ENCODE measurements at places on chromosomes 5 and 9.

DNA sequence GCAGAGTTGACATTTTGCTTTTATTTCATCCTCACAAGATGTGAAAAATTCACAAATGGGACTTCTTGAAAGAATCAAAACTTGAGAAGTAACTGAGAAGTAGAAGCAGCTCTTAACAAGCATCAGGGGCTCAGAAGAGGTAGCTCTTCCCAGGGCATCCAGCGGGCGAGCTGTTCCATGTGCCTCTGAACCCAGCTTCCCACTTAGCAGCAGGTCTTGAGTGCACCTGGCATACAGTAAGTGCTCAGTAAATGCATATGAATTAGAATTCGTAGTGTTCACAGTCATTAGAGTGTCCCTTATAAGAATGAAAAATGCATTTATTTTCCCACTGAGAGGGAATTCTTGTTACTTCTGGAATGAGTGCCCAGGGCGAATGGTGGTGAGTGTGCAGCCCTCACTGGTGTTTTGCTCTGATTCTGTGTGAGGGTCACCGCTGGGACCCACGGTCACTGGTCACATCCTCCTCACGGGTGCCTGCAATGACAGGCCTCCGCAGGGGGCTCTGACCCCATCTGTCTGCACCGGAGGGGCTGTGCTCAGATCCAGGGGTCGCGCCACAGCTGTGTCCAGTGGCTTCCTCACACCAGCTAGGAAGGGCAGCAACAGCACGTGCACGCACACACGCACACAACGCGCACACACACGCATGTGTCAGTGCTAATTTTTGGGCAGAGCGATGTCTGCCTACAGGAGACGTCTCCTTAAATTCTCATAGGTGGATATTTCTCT, 26.9 kb downstream of the EXOC3 start:
- DNase-seq: no peak

DNA sequence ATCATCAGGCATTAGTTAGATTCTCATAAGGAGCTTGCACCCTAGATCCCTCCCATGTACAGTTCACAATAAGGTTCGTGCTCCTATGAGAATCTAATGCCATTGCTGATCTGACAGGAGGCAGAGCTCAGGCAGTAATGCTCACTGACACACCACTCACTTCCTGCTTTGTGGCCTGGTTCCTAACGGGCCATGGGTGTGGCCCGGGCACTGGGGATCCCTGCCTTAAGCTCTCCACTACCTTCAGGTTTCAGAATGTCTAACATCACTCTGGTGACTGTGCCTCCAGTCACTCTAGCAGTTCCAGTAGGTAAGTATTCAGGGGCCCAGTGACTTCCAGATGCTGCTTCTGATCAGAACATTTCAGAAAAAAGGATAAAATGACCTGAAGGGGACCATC, 152.4 kb downstream of the LRRC70 start:
- DNase-seq: no peak

DNA sequence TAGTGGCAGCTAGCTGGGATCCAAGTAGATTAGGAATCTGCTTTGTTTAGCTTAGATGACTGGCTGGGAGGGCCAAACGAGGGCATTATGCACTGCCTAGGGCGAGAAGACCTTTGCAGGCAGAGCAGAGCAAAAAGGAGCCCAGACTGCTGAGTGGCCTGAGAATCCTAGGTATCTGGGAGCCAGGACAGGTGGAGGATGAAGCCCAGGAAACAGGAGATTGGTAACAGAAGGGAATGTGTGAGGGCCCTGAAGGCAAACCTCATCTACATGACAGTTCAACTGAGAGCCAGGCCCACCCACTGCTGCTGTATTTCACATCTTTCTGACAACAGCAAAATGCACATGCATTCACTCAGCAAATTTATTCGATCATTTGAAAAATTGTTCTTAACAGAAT, 192.3 kb downstream of the DTWD2 start:
- no peak for DNase-seq

DNA sequence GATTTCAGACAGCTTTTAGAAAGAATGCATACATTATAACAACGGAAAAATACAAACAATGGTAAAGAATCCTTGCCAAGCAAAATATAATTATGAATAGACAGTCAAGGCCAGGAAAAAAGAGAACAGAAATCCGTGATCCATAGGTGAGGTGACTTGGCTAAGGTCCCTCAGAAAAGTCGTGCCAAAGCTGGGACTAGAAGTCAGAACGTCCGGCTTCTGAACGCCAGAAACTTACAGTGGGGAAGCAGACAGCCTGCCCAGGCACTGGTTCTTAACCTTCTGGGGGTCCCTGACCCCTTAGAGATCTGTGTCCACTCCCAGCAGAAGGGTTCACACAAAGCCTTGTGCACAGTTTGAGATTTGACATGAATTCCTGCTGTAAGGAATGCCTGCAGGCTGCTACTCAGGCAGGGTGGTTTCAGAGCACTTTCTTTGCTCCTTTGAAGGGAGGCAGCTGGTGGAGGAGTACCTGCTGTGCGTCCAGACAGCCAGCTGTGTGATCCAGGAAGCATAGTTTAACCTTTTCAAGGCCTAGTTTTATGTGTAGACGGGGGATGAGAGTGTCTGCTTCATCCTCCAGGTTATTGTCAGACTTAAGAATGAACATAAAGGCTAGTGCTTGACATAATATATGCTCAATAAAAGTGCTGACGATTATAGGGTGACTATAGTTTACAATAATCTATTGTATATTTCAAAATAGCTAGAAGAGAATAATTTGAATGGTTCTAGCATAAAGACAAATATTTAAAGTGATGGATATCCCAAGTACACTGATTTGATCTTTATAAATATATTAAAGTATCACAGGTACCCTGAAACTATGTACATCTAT, 852 bp downstream of the ARHGEF37 start:
- no peak for DNase-seq

- DNase-seq: no peak
Measured at GRCh38 chr5:111839438-111839837, 82.4 kb upstream of the NREP start.

GRCh38 chr5:5953584-5954274, 424.6 kb downstream of the MED10 start:
- no peak for DNase-seq

DNA sequence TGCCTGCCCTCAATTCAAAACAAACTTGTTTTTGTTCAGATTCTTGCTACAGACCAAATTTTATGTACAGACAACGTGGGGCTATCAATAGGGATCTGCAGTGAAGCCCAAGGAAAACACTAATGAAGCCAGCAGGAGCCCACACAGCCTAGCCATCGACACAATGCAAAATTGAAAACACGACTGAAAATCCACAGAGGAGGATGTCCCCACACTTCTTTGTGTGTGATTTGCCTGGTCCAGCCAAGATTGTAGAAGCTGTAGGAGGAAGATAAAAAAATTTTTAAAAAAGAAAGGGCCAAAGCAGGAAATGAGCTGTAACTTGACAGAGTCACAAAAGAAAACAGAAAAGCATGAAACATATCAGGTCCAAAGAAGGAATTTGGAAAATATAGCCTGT, 34.8 kb downstream of the HTR4 start:
- no peak for DNase-seq

- no peak for DNase-seq
Measured at GRCh38 chr9:21964925-21965385, 29.2 kb downstream of the CDKN2A start.

DNA sequence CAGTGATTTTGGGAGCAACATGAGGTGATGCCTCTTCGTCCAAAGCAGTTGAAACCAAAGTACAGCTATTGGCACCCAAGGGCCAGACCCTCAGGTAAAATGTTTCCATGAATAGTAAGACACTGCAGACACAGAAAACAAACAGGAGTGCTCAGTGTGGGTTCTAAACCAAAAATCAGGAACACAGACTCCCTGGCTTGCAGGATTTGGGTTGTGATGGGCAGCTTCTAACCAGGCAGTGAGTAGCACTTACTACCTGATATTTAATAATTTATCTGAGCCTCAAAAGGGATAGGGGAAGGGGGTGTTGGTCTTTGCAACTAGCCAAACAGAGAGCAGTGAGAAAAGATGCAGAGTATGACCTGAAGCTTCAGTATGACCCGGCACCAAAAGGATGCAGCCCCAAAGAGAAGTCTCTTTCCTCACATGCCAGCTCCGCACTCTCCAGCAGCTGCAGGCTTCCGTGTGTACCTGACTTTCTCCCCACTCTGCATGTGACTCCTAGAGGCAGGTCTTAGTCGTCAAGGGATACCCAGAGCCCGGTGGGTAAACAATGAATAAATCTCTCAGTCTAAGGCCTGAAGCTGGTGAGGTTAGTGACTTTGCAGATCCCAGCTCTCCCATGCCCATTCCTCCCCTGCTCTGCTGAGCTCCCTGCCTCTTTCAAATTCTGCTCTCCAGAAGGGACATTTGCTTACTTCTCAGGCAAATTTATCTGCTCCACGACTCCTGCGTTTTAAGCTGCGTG, 105.4 kb upstream of the SPOCK1 start:
- peak; percentile 51 for DNase-seq

DNA sequence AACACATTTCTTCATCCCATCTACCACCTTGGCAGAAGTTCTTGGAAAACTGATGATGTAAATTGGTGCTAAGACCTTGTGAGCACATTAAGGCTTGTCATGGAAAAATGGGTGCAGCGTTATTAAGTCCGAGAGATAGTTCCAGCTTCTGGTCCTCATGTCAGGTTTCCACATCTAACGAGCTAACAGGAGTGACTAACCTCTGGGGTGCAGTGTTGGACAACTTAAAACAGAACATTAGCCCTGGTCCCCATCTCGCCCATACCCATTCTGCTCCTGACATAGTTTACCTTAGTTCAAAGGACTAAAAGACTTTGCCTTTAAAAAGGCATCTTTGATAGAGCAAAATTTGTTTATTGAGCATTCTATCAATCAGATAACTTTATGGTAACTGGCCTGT, 128.0 kb downstream of the SLC1A3 start:
- DNase-seq: peak; percentile 37

DNA sequence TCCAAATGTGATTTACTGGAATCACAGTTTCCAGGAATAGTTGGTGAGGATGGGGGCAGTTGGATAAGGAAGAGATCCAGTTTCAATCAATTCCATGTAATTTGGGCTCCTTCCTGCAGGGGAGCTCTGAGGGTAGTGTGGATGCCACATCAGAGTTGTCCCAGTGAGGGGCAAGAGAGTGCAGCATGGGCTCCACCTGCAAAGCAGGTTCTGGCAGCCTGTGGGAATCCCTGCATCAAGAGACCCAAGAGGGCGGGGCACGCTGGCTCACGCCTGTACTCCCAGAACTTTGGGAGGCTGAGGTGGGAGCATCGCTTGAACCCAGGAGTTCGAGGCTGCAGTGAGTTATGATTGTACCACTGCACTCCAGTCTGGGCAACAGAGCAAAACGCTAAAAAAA, 188.5 kb downstream of the CACNA1B start:
- no peak for DNase-seq

- peak; percentile 5 for DNase-seq
Measured at GRCh38 chr5:111401906-111402305, 110.4 kb downstream of the STARD4 start.

GRCh38 chr5:143862271-143862670, 50.3 kb downstream of the HMHB1 start:
- DNase-seq: no peak

GRCh38 chr9:86676396-86676795, 270.9 kb downstream of the GAS1 start:
- DNase-seq: no peak

DNA sequence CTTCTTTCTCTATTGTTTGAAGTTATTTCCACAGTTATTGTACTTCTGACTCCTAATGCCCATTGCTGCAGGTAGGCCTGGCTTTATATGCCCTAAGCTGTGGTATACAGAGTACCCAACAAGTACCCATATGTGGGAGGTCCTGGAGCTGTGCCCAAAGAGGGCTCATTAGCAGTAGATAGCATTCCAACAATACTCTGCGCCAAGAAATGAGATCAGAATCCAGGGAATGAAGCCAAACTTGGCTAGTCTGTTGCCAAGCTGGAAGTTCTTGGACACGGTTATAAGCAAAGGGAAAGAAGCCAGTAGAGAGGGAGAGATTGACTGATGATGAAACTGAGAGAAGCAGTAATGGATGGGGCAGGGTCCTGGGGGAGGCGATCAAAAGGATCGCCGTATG, 29.7 kb upstream of the FAM169A start:
- no peak for DNase-seq

DNA sequence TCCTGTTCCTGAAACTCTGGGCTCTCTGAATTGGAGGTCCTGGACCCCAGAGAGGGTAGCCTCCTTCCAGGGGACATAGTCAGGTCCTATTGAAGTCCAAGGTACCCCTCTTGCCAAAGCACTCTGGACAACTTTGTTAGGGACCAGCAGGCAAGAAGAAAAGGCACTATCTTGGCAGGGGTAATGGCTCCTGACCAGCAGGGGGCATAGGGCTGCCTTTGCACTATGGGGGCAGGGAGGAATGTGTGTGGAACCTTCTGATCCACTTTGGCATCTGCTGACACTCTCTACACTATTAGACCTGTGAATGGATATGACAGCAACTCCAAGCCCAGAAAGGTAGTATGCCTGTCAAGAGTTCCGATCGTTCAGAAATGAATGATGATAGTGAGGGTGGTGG, 179.0 kb upstream of the CD180 start:
- DNase-seq: no peak

- DNase-seq: no peak
Measured at GRCh38 chr5:15008476-15008875, 136.9 kb upstream of the ANKH start.

DNA sequence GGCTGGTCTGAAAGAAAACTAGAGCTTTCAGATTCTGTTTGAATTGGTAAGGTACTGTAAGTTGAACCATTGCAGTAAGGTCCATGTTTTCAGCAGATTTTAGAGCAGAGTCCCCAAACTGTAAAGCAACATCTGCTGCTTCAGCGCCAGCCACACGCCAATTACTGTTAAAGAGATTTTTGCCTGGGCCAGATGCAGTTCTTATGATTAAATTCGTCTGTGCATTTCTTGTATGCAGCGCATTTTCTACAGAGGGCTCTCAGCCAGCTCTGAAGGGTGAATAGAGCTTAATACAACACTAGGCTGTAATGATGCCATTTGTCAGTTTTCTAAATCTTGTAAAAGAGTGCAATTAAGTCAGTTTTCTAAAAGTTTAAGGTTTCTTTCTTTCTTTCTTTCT, 246.3 kb downstream of the COX7C start:
- no peak for DNase-seq

DNA sequence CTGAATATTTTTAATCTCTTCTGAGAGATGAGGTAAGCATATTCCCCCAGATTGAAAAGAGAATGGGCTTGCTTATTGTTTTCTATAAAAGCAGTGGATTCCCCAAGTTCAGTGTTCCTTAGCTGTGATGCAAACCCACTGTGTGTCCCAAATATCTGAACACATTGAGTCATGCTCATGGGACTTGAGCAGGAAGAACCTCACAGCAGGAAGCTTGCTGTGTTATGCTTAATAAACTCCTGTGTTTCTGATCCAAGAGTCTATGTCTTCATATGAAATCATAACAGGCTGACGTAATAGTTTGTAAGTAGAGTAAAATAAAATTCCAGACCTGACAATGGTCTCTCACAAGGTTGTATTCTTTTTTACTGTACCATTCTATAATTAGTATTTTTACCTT, 24.8 kb upstream of the LOX start:
- no peak for DNase-seq

GRCh38 chr5:159917994-159918393, 1.7 kb downstream of the ADRA1B start:
- no peak for DNase-seq

GRCh38 chr9:126347093-126347492, 20.5 kb downstream of the MVB12B start:
- no peak for DNase-seq
